NCI-H1694 treated with DMSO at 0.1 percent for 48 hours (cell line): ENCODE measurements at places on chromosomes 4 and X.

GRCh38 chr4:57037982-57038604 lies 59.4 kb downstream of the POLR2B start:
- no peak for DNase-seq

DNA sequence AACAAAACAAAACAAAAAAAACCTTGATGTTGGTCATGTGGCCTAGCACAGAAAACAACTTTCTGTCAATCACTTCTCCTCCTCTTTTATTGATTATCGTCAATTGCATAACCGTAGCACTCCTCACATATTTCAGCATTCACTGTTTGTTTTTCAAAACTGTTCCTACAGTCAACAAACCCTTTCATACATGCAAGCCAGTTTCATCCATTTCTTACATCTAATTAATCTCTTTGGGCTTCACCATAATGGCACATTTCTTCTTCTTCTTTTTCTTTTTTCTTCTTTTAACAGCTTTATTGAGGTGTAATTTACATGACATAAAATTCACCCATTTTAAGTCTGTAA lies 246.9 kb downstream of the PTTG2 start:
- DNase-seq: no peak

GRCh38 chr4:26568446-26568994 lies 15.4 kb upstream of the TBC1D19 start:
- DNase-seq: no peak

GRCh38 chr4:119035951-119036737 lies 99.5 kb upstream of the MYOZ2 start:
- DNase-seq: no peak

DNA sequence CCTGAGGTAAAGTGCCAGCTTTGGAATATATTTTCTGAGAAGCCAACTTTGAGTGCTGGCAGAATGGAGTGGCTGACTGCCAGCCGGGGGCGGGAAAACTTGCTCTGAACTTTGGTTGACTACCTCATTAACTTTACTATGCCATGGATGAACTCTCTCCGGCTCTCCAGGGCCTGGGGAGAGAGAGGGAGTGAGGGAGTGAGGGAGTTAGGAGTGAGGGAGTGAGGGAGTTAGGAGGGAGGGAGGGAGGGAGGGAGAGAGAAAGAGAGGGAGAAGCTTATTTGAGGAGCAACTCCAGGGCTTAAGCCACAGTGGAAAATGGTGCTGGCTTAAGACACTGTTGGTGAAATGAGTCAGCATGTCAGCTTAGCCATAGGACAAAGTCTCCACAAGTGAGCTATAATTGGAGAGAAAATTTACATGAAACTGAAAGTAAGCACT lies 280.9 kb upstream of the RPS6KA3 start:
- no peak for DNase-seq

GRCh38 chr4:71147261-71147660 lies 153.8 kb downstream of the DCK start:
- no peak for DNase-seq

GRCh38 chrX:45322820-45323219 lies 122.1 kb upstream of the DIPK2B start:
- DNase-seq: no peak

GRCh38 chr4:154140869-154141268 lies 350.7 kb downstream of the DCHS2 start:
- DNase-seq: no peak

DNA sequence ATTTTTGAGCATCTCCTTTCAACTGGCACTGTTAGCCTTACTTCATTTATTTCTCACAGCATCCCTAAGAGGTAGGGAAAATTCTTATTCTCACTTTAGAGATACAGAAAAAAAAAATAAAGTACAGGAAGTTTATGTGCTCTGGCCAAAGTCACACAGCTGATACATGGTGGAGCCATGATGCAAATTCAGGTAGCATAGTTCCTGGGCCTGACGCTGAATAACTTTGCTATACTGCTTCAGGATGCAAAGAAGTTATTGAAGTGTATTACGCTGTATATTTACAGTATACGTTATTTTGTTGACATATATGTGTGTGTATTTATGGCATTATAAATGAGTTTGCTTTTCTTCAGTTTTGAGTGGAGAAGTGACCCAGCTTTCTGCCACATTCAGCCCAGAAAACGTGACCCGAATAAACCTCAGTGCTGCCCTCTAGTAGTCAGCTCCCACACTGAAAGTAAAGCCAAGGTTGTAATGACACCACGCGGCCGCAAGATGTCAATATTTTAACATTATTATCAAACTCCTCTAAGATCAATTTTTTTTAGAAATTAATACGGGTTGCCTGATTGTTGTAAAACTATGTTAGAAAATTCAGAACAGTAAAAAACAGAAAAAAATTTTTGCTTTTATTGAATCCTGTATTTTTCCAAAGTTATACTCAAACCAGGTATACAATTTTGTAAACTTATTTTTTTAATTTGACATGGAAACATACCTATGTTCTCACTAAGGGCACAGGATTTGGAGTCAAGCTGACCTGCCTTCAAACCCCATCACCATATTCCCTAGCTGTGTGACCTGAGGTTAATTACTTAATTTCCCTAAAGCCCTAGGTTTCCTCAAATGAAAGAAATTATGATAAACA lies 3.8 kb upstream of the GUCY2F start:
- DNase-seq: peak; percentile 66

- DNase-seq: no peak
Measured at GRCh38 chr4:176780995-176781738, 11.6 kb downstream of the VEGFC start.

DNA sequence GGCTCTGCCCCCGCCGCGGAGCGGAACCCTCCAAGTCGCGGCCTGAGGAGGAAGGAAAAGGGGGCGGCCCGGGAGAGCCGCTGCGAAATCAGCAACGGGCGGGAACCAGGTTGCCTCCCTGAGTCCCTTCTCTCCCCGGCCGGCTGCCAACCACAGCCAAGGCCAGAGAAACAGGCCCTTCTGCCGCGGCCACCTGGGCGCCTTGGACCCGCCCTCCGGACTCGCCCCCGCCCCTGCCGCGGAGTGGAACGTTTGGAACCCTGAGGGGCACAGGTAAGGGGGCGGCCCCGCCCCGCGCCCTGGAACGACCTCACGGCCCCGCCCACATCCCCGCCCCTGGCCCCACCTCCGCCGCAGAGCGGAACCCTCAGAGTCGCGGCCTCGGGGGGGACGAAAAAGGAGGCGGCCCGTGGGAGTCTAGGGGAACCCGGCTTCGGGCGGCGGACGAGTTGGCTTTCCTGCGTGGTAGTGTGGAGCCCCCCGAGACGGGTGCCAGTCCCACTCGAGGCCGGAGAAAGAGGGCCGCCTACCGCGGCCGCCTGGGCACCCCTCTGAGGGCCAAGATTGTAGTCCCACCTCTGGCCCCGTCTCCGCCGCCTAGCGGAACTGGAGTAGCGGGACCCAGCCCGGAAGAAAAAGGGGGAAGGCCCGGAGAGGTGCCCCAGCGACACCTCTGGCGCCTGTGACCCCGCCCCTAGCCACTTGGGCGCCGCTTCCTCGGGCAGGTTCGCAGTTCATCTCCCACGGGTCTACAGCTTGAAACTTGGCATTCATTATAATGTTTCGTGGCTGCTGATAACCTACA lies 669 bp upstream of the PHKA2 start:
- peak; percentile 55 for DNase-seq

- DNase-seq: no peak
Measured at GRCh38 chr4:149121023-149121404, 678.8 kb upstream of the NR3C2 start.

DNA sequence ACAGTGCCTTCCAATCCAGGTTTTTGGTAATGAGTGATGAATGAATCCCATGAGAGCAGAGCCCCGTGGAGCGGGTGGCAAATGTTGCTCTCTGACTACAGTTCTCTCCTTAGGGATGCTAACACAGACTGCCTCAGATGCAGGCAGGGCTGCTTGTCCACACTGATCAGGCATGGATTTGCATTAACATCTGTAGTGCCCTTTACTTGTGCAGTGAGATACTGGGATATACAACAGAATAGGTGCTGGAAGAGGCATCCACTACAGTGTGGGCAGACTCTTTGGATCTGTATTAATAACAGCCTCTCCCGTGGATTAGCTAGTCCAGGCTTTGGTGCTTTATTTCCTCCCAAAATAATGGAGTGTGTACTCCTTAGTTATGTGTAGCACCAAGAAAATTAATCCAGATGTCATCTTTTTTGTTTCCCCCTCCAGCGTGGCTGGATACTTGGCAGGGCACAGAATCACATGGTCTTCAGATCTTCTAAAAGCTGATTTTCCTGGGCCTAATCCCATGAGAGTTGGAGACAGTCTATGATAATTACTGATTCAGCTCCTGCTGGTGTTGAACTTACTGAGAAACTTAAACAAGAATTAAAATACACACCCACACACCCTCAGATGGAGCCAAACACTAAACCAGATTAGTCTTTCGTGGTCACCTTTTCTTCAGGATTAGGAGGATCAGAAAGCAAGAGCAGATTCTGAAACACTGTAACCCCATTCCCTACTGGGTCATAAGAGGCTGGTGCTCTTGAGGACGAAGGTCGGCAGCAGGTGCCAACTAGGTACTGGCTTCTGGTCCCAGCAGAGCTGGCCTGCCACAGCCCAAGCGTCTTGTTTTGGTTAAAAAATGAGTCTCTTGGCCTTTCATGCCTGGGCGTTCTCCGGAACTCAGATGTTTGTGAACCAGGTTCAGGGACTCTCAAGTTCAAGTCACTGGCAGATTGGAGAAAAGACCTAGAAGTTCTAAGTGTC lies 23.1 kb upstream of the NAP1L5 start:
- DNase-seq: no peak

- no peak for DNase-seq
Measured at GRCh38 chrX:73647632-73648322, 84.8 kb downstream of the CHIC1 start.
